NCI-H2107 (cell line): ENCODE measurements at places on chromosomes 16 and 17.

DNA sequence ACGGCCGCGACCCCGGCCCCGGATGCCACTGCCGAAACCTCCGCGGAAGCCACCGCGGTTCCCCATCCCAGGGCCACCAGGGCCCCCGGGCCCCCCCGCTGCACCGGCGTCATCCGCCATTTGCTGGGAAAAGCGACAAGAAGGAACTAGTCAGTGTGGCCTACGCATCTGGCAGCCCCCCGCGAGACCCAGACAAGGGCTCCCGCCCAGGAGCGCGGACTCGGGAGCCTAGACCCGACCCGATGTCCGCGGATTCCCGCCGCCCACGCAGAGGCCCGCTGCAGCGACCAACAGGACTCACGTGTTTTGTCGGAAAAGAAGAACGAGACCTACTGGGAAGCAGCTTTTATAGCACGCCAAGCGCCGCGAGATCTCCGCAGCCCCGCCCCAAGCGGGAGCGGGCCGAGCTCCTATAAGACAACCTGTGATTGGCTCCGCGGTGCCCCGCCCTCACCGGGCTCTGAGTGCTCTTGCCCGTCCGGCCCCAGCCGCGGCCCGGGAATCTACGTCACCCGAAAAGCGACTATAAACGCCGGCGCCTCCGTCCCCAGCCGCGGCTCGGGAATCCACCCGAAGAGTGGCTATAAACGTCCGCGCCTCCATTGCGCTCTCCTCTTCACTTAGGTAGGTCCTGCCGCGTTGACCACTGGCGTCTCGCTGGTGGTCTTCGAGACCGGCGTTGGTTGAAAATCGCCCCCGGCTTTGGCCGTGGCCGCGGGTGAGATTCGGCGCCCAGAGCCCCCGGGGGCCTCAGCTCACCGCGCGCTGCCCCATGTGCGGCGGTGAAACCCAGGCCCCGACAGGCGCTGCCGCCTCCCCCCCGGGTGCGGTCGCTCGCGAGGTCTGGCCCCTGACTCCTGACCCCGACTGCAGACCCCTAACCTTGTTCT is at the start of gene RPS2:
Gene RPS2, minus strand, starts transcription at position 321 of the 890 bp plus-strand sequence. Its CDS starts 201 bp downstream, at position 120.
- peak; percentile 98 for DNase-seq

GRCh38 chr17:1629504-1630310 is 1.1 kb upstream of the SLC43A2 start:
- no peak for DNase-seq

DNA sequence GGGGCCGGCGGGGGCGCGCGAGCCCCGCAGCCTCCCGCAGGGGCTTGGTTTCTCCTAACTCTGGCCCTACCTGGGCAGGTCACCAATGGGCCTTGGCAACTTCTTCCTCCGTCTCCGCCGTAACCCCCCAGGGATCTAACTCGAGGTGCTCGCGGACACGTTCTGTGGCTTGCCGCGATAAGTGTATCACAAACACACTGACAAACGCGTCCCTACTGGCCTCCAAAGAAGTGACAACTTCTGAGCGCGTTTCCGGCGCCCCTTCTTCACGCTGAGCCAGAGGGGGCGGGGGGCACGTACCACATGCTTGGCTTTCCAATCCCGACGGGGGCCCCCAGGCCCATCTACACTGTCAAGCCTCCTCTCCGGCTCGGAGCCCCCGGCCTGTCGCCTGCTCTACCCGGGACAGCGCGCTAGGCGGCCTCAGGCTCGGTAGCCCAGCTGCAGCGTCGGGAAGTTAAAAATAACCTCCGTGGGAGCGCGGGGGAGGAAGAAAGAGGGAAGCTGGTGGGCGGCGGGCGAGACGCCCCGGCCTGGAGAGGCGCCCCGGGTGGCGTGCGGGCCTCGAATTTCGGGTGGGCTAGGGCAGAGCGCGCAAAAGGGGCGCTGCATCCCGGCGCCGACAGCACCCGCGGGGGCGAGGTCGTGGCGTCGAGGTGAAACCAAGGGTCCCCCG is 725 bp upstream of the SPHK1 start:
- DNase-seq: no peak

- DNase-seq: no peak
Observed at GRCh38 chr16:19116711-19117449, 3.1 kb downstream of the ITPRIPL2 start.

DNA sequence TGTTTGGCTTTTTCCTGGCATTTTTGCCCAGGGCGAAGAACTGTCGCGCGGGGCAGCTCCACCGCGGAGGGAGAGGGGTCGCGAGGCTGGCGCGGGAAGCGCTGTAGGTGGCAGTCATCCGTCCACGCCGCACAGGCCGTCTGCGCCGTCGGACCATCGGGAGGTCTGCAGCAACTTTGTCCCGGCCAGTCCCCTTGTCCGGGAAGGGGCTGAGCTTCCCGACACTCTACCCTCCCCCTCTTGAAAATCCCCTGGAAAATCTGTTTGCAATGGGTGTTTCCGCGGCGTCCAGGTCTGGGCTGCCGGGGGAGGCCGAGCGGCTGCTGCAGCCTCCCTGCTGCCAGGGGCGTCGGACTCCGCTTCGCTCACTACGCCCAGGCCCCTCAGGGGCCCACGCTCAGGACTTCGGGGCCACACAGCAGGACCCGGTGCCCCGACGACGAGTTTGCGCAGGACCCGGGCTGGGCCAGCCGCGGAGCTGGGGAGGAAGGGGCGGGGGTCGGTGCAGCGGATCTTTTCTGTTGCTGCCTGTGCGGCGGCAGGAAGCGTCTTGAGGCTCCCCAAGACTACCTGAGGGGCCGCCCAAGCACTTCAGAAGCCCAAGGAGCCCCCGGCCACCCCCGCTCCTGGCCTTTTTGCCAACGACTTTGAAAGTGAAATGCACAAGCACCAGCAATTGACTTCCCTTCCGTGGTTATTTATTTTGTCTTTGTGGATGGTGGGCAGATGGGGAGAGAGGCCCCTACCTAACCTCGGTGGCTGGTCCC is 2.3 kb upstream of the CBX4 start:
- no peak for DNase-seq

GRCh38 chr17:50613007-50613992 is 21.4 kb upstream of the ABCC3 start:
- no peak for DNase-seq

DNA sequence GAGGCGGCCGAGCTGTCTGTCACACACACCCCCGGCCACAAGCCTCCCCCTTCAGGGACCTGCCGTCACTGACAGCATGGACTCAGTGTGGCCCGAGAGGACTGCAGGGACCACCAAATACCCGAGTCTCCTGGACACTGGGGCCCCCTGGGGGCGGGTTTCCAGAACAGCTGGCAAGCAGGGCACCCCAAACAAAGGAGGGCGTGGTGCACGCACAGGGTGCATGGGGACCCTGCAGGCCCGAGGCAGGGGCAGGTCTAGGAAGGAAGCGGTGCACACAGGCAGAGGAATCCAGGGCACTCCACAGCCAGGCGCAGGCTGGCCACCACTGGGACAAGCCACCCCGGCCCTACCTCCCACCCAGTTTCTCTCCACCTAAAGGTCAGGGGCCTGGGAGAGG is 28.7 kb upstream of the ENPP7 start:
- no peak for DNase-seq

DNA sequence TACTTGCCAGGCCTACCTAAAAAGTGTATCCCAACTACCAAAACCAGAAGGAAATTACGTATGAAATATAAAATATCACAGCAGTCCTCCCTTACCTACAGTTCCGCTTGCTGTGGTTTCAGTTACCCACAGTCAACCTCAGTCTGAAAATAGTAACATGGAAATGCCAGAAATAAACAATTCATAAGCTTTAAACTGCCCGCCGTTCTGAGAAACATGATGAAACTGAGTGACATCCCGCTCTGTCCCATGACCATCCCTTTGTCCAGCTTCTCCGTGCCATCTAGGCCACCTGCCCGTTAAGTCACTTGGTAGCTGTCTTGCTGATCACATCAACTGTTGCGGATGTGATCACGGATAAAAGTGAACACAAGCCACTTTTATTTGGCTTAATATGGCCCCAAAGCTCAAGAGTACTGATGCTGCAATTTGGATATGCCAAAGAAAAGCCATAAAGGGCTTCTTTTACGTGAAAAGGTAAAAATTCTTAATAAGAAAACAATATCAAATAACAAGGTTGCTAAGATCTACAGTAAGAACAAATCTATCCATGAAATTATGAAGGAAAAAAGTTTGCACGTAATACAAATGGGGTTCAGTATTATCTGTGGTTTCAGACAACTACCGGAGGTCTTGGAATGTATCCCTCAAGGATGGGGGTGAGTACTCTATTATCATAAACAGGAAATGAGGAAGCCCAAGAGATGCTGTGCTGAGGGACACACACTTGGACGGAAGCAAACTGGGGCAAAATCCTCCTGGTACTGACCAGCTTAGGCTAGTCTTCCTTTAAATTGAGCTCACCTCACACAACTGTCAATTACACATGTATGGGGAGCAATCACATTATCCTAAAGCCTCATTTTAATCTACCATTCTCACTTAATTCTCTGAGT is 8.2 kb downstream of the USP22 start:
- DNase-seq: no peak

GRCh38 chr16:87550495-87550961 is 51.8 kb upstream of the JPH3 start:
- DNase-seq: no peak

DNA sequence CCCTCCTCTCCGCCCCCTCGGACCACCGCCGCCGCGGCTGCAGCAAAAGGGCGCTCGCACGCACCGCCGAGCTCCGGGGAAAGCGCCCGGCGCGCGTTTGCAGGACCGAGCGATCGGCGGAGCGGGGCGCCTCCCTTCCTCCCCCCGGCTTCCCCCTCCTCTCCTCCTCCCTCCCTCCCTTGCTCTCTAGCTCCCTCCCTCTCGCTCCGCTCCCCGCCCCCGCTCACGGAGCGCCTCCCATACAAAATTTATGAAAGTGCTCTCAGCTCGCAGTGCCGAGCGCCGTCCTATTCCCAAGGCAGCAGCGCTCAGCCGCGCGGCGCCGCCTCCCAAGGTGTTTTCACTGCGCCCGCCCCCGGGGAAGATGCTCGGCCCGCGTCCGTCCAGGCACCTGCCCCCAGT is at the start of gene RTN4RL1:
Gene RTN4RL1, minus strand, starts transcription at position 115 of the 402 bp plus-strand sequence. CDS start 469 bp downstream, outside the sequence.
- DNase-seq: no peak

DNA sequence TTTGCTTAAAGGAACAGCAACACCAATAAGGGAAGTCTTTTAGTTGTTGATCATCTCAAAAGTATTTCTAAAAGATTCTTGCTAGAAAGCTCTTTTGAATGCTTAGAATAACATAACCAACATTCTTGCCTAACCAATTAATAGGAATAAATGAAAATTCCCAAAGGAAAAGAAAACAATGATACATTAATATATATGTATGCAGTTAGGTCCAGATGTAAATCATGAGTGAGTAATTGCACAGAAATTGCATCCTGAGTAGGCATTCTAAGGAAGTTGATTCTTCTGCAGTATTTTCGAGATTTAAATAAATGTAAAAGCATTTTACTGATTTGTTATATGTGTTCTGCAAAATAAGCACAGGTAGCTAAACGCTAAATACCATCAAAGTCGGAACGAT is 22.1 kb downstream of the COX10 start:
- no peak for DNase-seq

GRCh38 chr17:51731941-51732722 is 426.4 kb downstream of the CA10 start:
- no peak for DNase-seq

- DNase-seq: no peak
Observed at GRCh38 chr17:68892193-68892592, 63.0 kb downstream of the ABCA8 start.

GRCh38 chr17:1736348-1737281 is 6.1 kb upstream of the SERPINF2 start:
- DNase-seq: no peak

DNA sequence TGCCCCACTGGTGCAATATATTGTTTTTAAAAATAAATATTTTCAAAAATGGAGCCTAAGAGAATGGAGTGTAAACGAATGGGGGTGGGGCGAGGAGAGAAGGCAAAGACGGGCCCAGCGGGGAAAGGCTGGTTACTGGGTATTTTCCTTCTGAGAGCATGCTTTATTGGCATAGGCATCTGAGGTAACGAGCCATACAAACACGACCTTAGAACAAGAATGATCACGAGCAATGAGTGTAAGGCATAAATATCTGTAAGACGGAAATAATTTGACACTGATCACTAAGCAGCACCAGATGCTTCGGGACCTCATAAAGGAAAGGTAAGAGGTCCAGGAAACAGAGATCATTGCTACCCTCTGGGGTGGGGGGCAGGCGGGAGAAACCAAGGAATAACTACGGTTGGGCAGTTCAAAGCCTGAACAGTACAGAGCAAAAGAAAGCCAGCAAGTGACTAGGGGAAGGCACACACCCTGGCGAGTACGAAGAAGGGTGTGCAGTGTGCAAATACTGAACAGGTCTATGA is 959 bp downstream of the SSH2 start:
- DNase-seq: no peak

DNA sequence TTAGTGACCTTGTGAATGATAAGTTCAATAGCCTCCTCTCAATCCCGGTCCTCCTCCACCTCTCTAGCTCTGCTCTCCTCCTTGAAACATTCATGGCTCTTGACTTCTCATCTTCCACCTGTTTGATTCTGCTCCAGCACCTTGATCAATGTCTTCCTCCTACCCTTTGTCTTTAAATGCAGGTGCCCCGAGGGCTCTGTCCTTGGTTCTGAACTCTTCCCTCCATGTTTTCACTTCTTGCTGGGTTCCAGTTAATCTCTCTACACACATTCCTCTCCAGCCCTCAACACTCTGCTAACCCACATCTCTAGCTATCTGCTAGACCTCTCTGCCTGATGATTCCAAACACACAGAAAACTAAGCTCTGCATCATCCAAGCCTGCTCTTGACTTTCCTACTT is 13.4 kb downstream of the CD300E start:
- DNase-seq: no peak

DNA sequence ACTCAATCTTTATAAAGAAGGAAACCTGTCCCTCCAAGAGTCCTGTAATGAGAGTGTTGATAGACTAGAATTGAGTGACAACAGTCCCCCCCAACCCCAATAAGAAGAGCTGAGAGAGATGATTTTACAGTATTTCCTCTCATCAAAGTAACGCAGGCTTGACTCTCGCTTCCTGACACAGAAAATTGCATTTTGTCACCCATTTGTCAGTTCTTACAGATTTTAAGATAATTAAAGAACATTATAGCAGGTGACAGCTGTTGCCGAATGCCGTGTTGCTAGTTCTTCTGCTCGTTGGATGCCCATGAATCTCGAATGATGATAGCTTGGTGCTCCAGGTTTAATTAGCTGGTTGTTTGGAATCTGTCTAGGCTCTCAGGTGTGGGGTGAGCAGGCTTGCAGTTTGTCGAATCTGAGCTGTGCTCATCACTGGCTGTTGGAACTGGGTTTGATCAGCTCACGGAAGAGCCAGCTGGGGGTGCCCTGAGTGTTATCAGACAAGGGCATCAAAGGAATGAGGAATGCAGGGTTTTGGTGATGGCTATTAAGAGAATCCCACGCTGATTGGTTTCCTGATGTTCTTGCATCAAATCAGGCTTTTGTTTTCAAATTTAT is 84.8 kb upstream of the CPHXL start:
- DNase-seq: no peak

- no peak for DNase-seq
Observed at GRCh38 chr17:17228521-17229279, 8.3 kb downstream of the FLCN start.

DNA sequence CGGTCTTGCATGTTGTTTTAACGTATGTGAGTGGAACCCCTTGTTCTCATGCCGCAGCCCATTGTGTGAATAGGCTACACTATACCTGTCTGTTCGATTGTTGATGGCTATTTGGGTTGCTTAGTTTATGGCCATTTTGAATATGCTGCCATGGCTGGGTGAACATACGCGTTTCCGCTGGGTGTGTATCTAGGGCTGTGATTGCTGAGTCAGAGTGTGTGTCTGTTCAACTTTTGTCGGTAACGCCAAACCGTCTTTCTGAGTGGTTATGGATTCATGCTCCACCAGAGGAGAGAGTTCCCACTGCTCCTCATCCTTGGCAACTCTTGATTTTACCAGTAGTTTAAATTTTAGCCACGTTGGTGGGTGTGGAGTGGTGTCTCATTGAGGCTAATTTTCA is 77.0 kb downstream of the METRNL start:
- DNase-seq: no peak

GRCh38 chr17:34859652-34860051 is 101.6 kb downstream of the CCT6B start:
- DNase-seq: no peak
